ENCODE measurements at places on chromosomes 1 and 21.

DNA sequence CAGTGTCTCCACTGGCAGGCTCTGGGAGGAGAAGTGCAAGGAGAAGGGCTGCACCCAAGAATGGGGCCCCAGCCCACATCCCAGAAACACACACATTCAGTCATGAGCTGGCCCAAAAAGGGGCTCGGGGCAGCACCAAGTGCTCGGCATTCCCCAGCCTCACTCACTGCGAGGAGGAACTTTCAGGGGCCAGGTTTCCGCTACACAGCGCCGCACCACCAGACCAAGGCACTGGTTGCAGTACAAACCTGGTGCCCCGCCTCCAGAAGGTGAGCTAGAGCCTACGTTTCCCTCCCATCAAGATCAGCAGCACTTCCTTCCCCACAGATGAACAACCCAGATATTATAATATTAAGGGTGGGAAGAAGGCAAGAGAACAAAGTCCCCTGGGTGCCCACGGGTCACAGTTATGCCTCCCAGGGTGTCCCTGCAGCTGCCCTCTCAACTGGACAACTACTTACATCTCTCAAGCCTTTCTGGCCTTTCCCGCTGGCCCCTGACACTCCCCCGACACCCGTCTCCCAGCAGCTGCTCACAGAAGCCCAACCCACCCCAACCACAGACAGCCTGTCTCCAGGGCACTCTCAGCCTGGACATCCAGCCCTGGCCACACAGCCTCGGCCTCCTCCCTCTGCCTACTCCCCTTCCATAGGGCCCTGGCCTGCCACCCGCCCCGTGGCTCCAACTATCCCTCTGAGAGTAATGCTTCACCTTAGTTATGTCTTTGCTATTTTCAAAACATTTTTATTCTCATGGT lies 3.8 kb downstream of the PBXIP1 start:
- DNase-seq: peak; percentile 33

DNA sequence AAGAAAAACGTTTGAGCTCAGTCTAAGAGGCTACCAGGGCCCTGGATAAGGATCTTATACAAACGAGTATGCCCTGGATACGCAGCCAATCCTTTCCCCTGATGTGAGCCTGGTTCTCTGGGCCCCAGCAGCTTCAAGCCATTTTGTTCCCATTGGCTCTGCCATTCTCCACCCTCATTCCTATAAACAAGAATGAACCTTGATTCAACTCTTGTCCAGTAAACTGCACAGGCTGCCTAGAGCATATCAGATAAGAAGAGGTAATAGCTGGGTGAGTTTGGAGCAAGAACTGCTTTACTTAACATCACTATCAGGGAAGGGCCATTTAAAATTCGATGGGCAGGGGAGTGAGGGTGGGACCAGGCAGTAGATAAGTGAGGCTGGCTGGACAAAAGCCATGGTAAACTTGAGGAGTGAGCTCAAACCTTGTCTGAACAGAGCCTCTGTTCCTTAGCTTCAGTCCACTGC lies 11.3 kb downstream of the BTG2 start:
- DNase-seq: no peak

DNA sequence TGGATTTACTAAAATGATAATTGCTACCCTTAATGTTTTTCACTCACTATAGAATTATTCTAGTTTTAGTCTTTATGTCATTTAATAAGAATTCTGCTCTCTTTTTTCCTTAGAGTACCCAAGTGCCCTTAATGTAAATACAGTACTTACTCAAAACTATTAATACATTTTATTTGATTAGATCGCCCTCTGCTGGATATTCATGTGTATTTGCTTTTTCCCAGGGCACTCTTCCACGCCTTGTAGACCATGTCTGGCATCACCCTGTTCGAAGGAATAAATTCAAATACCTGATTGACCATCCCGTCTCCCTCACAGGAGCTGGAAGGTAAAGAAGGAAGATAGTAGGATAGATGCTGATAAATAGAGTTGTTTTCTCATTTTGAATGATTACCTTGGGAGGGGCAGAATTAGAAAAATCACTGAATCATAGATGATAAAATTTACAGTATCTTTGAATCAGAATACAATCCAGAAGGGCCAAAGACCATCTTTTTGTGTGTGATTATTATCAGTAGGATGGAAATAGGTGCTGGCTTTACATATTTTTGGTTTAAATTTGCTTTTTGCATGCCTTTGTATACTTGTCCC lies 4.1 kb downstream of the AXDND1 start:
- DNase-seq: no peak

- no peak for DNase-seq
Observed at GRCh38 chr1:92538048-92538412, 51.3 kb upstream of the GFI1 start.

- no peak for DNase-seq
Observed at GRCh38 chr1:60265560-60266535, 192.3 kb upstream of the C1orf87 start.

- no peak for DNase-seq
Observed at GRCh38 chr1:8754993-8755392, 62.4 kb downstream of the RERE start.

GRCh38 chr1:94922761-94923331 lies 4.1 kb downstream of the CNN3 start:
- DNase-seq: no peak

- DNase-seq: no peak
Observed at GRCh38 chr1:246602194-246602593, 35.9 kb downstream of the CNST start.

- no peak for DNase-seq
Observed at GRCh38 chr1:30194046-30194619, 529.3 kb downstream of the MATN1 start.

GRCh38 chr1:43592051-43592665 lies 57.8 kb upstream of the KDM4A start:
- no peak for DNase-seq

DNA sequence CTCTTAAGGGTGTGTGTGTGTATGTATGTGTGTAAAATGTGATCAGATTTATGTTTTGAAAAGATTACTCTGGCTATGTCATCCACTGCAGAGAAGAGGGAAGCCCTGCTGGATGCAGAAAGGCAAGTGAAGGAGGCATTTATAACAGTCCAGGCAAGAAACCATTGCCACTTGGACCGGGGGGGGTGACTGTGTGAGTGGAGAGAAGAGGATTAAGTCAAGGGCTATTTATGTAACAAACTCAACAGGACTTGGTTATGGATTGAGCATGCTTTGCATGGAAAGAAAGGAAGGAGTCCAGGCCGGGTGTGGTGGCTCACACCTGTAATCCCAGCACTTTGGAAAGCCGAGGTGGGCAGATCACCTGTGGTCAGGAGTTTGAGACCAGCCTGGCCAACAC lies 143.0 kb downstream of the URB2 start:
- DNase-seq: no peak

- DNase-seq: no peak
Observed at GRCh38 chr1:41239988-41240610, 2.0 kb downstream of the SCMH1 start.

GRCh38 chr1:35539073-35539823 lies 18.0 kb downstream of the KIAA0319L start:
- no peak for DNase-seq

- DNase-seq: no peak
Observed at GRCh38 chr1:38071312-38072256, 25.0 kb upstream of the POU3F1 start.

DNA sequence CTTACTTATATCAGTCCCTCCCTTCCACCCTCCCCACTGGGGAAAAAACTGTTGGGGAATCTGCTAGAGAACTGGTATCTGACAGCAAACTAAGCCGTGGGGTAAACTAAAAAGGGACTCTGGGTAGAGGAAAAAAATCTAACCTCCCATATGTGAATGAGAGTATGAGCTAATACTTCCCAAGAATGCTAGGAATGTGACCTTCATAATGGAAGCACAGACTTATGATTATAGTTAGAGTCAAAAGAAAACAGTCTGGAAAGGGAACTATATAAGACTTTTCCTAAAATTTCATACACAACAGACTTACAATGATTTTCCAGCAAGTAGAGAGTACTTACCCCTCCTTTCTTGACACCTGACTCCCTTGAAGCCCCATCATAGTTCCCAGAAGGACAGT lies 23.0 kb upstream of the RBBP5 start:
- no peak for DNase-seq

DNA sequence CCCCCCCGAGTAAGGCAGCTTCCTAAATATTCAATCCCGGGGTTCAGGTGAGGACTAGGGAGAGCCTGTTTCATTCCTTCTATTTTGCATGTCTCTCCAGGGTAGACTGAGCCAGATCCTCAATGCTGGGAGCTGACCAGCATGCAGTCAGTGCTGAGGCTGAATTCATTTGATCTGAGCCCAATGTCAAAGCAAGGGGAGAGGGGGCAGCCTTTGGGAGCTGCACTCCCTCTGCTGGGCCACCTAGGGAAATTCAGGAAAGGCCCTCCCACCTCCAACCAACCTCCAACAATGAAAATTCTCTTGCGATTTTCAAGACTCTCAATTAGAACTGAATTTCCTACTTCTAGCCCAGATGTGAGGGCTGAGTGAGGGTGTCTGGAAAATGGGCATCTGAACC lies 371.2 kb downstream of the NPHP4 start:
- DNase-seq: no peak

DNA sequence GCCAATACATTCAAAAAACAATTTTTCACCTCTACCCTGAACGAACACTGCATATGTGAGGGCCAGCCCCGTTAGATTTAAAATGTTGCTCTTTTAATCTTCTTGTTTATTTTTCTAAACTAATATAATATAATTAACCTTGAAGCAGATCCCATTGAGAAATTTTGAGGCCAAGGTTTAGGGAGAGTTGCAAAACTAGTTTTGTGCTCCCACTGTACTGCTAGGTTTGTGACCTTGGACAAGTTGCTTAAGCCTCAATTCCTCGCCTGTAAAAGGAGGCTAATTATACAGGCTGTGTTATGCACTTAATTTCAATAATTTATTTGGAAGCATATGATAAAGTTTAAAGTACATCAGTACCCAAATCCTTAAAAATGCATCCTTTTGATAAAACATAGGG lies 3.7 kb downstream of the IL23R start:
- no peak for DNase-seq

GRCh38 chr1:18635891-18636595 lies 5.4 kb downstream of the PAX7 start:
- DNase-seq: no peak

GRCh38 chr1:71857862-71858261 lies 424.5 kb downstream of the NEGR1 start:
- DNase-seq: no peak

GRCh38 chr1:18631496-18632217 lies 1.0 kb downstream of the PAX7 start:
- DNase-seq: no peak

DNA sequence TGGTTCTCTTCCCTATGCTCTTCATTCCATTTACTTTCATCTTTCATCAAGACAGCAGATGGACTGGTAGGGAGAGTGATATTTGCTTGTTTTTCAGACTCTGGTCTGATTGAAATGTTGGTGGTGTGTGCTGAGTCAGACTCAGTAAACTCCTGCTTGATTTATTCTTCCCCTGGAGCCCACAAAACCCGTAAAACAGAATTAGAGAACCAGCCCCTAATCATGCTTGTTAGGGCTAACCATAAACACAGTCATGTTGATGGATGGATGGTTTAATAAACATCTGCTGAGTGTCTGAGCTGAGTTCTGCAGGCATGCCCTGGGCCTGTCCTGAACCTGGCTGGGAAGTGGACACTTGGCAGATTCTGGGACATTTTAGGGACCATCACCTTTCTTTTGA lies 24.8 kb downstream of the NOS1AP start:
- no peak for DNase-seq

- DNase-seq: no peak
Observed at GRCh38 chr1:64417803-64418202, 52.1 kb upstream of the CACHD1 start.

DNA sequence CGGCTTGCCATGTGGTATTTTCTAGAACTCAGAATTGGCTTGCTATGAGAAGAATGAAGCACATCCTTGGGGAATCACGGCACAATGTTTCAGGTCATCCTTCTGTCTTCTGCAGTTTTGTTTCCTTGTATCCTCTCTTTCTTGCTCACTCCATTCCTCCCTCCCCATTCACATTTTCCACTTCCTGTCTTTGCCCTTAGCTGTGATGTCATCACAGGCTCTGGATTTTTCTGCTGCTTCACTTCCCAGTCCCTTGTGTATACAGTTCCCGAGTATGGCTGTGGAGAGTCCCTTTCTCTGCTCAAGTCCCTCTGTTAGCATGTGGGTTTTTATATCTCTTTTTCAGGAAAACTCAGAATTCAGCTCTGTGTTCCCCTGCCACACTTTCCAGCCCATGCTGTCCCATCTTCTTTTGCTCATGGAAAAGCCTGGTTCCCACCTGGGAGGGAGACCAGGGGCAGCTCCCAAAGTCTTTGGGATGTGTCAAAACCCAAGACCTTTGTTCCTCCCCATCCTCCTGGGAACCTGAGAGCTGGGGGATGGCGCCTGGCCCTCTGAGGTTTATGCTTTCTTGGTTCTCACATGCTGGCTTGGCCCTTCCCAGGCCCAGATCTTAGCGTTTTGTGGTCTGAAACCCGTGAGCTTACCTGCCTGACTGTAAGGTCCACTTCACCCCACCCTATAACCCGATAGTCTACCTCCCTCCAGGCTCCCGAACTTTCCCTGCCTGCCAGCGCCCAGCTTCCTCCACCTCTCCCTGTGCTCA lies 4.8 kb upstream of the RGS16 start:
- DNase-seq: no peak

GRCh38 chr1:53286955-53287354 lies 40.9 kb downstream of the LRP8 start:
- DNase-seq: no peak
